Liver (tissue), 10 donors: ENCODE measurements at places on chromosomes 16 and 17. TPM values are rescaled to one million over a fixed set of nuclear protein-coding genes. Genes with fewer than 3 reads are reported as not detected.

DNA sequence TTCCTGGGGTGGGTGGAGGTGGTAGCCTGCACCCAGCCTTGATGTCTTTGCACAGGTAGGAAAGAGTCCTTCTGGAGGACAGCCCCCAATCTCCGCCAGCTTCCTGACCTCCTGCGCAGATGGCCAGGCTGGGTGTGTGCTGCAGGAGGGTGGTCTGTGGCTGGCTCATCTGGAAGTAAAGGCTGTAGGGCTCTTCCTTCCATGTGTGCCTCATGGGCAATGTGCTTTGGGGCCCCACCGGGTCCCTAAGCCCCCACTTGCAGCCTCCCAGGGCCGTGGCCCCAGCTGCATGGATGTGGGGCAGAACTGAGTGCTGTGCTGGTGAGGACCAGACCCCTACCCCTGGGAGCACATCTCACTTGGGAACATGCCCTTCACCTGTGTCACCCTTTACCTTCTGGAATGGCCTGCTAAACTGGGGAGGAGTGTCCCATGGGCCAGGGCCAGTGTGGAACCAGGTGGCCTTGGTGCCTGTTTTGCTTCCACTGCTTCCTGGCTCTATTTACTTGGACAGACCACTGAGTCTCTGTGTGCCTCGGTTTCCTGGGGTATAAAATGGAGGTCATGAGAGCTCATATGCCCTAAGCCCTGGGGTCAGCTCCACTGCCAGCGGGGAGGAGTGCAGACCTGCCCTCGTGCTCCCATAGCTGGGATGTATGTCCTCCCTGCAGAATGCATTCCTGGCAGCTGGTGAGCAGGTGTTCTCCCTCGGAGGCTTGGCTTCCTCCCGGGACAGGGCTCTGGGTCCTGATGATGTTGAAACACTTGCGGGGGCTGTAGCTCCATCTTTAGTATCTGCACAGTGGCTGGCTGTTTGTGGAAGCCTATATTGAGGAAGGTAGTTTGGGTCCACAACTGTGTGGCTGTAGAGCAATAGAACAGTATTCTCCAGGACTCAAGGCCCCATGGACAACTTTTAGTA, 18.0 kb downstream of the MPRIP start:
- DNase-seq: no peak

PIRT gene
- not detected for total RNA-seq

DNA sequence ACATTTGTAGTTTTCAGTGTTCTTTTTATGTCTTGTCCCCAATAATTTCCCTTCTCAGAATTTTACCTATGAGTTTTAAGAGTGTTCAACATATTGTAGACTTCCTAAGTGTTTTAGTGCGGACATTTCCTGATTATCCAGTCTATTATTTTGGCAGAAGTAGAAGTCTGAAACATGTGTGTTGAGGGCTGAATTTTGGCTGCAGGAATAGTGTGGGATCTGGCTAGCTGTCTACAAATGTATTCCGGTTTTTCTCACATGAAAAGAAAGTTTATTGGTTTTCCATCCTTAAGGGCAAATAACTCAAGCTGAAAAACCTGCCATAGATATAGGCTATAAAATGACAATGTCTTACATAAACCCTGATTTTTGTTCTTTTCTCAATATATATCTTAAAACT, 33.0 kb upstream of the CA10 start:
- no peak for DNase-seq

DNA sequence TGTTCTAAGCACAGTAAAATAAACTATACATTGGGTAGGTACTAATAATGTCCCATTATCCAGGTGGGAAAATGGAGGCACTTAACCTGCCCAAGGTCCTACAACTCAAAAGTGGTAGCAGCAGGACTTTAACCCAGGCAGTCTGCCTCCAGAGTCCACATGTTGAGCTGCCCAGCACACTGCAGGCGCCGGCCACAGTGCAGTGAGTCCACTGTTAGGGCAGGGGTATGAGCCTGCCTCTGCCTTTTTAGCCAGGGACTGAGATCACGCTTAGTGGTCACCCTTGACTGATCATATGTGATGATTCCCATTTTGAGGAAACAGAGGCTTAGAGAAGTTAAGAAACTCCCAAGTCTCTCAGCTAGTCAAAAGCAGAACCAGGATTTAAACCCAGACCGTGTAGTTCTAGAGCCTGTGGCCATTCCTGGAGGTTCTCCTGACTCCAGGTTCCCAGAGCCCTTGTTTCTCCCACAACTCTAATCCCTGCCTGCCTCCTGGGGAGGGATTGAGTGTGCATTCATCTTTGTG, 8.4 kb downstream of the CES1 start:
- DNase-seq: no peak

DNA sequence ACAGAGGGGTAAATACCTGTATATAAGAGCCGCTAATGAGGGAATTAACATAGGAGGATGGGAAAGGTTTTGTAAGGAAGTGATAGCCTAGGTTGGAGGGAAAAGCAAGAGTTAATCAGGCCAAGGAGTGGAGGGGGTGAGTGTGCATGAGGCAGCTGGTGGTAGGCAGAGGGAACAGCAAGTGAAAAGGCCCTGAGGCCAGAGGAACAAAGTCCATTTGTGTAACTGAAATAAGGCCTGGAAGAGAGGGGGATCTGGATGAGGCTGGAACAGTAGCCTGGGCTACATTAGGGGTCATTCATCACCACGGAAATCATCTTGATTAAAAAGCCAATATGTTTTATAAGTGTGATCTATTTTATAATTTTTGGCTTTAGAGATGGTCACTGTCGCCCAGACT, 45.7 kb downstream of the FZD2 start:
- no peak for DNase-seq

PLCG2 gene
- 21.6 TPM for total RNA-seq

DNA sequence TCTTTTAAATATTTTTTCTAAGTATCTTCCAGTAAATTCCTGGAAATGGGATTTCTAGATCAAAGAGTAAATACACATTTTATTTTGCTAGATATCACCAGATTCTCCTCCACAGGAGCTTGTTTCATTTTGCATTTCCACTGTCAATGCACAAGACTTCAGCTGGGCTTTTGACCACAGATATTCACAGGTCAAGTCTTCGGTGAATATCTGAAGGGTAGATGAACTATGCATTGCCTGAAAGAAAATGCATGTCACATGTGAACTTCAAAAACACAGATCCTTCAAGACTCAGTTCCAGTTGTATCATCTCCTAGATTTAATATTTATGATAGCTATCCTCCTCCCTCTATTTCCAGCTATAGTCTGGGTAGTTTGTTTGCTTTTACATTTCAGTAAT, 963.6 kb upstream of the GOT2 start:
- no peak for DNase-seq

OXLD1 gene
- total RNA-seq: 11.2 TPM

COPZ2 gene
- total RNA-seq: 2.6 TPM

P2RX5 gene
- 1.8 TPM for total RNA-seq

ARL5C gene
- total RNA-seq: not detected

DNA sequence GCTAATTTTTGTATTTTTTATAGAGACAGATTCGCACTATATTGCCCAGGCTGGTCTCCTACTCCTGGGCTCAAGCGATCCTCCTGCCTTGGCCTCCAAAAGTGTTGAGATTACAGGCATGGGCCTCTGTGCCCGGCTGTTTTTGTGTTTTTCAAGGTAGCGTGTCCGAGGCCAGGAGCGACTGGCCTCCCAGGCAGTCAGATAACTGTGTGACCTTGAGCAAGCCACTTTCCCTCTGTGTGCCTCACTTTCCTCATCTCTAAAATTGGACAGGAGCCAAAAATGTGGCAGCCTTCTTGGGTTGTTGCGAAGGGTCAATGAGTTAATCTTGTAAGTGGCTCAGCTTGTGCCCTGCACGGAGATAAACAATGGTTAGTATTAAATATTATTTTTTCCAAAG, 2.4 kb downstream of the ABCC1 start:
- no peak for DNase-seq

DNA sequence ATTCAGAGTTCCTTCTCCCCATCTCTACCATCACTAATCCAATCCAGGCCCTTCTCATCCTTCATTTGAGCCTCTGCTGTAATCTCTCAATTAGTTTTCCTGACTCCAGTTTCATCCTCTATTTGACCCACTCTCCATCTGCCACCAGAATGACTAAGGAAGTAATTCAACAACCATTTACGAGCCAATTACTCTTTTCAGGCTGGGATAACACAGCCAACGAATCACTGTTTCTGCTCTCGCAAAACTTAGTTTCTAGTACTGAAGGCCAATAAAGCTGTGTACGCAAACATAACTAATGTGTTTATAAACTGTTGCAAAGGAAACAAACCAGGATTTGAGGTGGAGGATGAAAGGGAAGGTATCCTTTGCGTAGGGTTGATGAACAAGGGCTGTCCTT, 53.7 kb downstream of the MAP2K6 start:
- DNase-seq: no peak

DNA sequence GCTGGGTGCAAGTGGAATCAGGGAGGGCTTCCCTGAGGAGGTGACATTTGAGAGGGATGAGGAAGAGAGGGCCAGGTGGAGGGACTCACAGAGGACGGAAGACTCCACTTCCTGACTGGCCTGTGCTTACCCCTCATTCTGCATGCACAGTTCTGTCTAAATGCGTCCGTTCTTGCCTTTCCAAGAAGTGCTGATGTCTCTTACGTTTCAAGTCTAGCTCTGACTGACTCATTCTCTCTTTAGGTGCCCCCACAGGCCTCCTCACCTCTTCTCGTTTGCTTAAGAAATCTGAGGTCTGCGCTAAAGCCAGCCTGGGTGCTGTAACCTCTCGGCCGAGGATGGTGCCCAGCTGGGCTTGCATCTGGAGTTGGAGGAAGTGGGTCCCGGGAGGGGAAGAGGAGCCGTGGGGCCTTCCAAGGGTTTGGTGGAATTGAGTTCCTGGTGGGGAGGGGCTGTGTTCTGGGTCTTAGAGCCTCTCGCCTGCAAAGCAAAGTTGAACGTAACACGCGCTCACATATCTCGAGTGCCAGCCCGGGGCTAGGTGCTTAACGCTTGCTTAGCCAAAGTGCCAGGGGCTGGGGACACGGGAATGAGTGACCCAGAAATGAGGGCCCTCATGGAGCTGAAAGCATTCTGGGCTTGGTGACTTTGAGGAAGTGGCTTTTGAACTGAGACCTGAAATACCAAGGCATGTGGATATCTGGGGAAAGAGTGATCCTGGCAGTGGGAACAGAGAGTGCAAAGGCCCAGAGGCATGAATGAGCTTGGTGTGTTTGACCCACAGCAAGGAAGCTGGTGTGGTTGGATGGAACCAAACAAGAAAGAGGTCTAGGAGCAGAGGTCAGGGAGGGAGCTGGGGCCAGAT, 4.8 kb downstream of the IL4R start:
- DNase-seq: no peak

DNA sequence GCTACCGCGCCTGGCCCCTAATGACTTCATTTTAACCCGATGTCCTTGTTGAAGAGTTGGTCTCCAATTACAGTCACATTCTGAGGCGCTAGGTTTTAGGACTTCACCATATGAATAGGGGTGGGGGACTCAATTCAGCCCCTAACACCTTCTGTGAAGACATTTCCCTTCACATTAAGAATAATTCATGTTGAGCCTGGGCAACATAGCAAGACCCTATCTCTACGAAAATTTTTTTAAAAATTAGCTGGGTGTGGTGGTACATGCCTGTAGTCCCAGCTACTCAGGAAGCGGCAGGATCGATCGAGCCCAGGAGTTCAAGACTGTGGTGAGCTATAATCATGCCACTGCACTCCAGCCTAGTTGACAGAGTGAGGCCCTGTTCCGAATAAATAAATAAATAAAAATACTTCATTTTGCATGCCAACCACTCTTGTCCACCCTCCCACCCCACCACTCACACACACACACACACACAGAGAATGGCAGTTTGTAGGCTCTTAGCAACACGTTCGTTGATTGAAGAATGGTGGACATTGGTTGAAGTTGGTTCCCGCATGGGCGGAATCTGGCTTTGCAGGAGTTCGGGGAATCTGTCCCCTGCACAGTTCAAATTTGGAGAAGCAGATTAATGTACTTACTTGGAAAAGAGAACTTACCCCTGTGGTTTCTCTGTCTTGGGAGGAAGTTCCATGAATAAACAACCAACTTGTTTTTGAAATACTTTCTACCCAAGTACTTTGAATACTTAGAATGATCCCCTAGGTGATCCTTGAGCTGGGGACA, 27.8 kb upstream of the TVP23A start:
- DNase-seq: no peak

- no peak for DNase-seq
Measured at GRCh38 chr16:1262210-1262845, 6.5 kb downstream of the TPSD1 start.

DNA sequence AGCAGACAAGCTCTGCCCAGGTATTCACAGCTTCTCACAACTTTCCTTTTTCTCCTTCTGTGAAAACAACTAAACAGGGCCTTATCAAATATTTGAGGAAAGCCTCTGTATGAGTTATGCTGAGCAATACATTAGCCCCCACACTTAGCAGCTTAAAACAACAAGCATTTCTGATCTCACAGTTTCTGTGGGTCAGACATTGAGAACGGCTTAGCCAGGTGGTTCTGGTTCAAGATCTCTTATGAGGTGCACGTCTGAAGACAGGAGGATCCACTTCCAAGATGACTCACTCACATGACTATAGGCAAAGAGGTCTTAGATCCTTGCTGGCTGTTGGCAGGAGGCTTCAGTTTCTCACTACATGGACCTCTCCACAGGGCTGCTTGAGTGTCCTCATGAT, 181.4 kb upstream of the WSCD1 start:
- DNase-seq: no peak

TP53TG3D gene
- total RNA-seq: not detected

DOC2B gene
- 0.84 TPM for total RNA-seq

DNA sequence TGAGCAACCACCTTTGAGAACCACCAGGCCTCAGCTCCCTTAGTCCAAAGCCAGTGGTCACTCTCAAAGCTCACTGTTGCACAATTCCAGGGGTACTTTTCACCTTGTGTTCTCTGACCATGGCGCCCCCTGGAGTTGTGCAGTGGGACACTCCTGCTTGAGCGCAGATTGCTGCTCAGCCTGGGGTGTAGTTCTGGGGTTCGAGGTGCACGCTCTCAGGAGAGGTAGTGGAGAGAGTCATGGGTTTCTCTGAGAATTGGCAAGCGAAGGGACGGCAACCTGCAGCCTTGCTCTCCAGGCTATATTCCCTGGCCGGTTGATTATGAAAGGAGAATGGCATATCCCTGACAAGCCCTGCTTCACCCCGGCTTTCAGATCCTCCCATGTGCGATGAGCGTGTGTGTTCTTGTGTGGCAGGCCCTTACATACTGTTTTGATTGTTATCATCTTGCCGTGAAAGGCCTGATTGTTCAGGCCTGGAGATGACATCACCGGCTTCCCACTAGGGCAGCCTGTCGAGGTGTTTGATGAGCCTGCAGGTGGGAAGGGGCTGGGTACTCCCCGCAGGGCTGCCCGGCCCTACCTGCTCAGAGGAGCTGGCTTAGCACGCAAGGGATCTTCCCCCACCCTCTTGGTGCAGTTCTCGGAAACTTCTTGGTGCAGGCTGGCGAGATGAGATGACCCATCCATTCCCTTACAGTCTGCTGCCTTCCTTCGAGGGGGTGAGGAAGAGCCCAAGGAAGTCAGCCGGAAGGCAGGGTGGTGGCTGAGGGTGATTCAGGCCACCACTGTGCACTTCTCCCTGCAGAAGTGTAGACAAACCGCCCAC, 431.2 kb downstream of the SLC39A11 start:
- no peak for DNase-seq
